ENCODE measurements at places on chromosomes 16 and 17.

DNA sequence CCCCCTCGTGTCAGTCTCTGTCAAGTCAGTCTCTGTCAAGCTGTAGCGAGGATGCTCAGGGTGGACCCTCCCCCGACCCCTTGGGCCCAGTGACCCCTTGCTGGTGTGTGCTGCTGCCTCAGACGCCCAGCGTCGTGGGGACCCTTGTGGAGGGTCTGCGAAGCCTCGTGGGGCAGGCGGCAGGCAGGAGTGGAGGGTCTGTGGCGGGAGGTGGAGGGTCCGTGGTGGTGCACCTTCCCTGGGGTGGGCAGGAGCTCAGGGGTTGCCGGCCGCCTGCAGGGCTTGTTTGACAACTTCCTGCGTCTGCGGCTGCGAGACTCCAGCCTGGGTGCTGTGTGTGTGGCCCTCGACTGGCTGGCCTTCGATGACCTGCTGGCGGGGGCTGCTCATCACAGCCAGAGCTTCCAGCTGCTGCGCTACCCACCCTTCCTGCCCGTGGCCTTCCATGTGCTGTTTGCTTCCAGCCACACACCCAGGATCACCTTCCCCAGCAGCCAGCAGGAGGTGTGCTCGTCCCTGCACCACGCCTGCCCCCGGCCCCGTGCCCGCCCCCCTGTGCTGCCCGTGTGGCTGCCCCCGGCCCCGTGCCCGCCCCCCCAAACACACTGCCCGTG lies 5.6 kb downstream of the GNG13 start:
- DNase-seq, result no peak

DNA sequence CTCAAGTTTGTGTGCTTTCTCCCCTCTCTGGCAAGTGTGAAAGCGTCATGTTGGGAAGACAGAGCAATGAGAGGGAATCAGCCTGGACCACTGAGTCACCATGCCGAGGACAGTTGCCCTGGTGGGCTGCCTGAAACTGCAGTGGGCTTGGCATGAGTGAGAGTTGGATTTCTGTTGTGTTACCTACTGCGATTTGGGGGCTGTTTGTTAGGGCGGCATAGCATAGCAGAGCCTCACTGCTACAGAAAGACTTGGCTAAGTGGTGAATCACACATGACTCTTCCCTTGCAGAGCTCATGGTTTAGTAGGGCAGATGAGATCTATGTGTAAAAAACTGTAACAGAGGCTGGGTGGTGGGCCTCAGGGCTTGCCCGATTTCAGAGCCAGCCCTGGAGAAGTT lies 324.6 kb downstream of the C16orf95 start:
- DNase-seq, result no peak

GRCh38 chr16:11619327-11619851 lies 32.7 kb upstream of the LITAF start:
- no peak for DNase-seq

DNA sequence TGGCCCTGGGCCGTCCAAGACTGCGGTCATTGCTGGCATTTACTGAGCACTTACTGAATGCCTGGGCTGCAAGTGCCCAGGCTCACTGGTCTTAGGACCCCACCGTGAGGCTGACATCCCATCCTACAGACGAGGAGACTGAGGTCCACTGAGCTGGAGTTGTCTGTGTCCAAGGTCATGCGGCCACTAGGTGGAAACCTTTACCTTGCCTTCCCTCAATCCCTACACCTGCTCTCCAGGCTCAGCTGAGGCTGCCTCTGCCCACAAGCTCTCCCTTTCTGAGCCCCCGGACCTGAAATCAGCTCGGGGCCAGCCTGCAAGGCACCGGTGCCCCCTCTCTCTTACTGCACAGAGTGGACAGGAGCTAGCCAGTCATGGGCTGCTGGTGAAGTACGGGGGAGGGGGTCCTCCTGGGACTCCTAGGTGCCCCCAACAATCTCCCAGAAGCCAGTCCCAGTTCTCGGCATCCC lies 1.5 kb downstream of the CASKIN1 start:
- peak; percentile 44 for DNase-seq

GRCh38 chr17:67559381-67559966 lies 158.3 kb upstream of the NOL11 start:
- no peak for DNase-seq

DNA sequence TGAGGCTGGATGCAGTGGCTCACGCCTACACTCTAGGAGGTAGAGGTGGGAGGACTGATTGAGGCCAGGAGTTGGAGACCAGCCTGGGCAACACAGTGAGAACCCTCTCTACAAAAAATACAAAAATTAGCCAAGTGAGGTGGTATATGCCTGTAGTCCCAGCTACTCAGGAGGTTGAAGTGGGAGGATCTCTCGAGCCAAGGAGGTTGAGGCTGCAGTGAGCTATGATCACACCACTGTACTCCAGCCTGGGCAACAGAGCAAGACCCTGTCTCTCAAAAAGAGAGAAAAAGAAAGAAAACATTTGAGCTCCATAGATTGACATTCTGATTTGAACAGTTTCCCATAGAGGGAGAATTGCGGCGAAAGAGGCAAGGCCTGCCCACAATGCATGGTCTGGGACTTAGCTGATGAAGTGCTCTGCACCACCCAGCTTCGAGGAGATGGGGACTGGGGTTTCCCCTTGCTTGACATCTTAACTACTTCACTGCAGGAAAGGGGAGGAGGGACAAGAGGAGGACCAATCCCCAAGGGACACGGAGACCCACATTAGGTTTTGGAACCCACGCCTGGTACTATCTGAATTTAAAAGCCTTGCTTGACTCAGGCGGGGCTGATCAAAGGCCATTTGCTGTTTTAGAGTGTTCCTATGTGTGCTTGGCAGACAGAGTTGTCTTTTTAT lies 21.7 kb downstream of the MSI2 start:
- DNase-seq, result no peak

DNA sequence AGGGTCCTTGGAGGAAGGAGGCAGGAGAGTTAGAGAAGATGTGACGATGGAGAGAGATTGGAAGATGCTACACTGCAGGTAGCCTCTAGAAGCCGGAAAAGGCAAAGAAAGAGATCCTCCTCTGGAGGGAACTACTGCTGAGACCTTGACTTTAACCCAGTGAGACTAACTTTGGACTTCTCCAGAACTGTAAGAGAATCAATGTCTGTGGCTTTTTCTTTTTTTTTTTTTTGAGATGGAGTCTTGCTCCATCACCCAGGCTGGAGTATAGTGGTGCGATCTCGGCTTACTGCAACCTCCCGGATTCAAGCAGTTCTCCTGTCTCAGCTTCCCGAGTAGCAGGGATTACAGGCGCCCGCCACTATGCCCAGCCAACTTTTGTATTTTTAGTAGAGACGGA lies 8.7 kb downstream of the BCL7C start:
- DNase-seq, result no peak

- DNase-seq, result no peak
Observed at GRCh38 chr17:80512233-80512632, 32.4 kb upstream of the RPTOR start.

- peak; percentile 34 for DNase-seq
Observed at GRCh38 chr17:45948881-45949624, 50.0 kb upstream of the STH start.
